SK-MEL-5 (cell line): ENCODE measurements at places on chromosomes 4 and X. TPM values are rescaled to one million over a fixed set of nuclear protein-coding genes. Genes with fewer than 3 reads are reported as not detected.

DNA sequence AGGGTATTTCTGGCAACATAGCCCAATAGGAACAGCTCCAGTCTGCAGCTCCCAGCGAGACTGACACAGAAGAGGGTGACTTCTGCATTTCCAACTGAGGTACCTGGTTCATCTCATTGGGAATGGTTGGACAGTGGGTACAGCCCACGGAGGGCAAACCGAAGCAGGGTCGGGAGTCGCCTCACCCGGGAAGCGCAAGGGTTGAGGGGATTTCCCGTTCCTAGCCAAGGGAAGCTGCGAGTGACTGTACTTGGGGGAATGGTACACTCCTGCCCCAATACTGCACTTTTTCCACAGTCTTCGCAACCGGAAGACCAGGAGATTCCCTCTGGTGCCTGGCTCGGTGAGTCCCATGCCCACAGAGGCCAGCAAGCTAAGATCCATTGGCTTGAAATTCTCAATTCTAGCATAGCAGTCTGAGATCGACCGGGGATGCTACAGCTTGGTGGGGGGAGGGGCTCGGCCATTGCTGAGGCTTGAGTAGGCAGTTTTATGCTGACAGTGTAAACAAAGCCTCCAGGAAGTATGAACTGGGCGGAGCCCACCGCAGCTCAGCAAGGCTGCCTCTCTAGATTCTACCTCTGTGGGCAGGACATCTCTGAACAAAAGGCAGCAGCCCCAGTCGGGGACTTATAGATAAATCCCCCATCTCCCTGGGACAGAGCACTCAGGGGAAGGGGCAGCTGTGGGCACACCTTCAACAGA is 14.0 kb upstream of the ADAD1 start:
- DNase-seq: no peak

GRCh38 chr4:8269535-8270417 is at the start of gene HTRA3:
HTRA3 (plus strand) TSS chr4:8269754; CDS start chr4:8269969, 215 bp downstream.
- no peak for DNase-seq

GRCh38 chrX:30793767-30794103 is 95.3 kb downstream of the TAB3 start:
- no peak for DNase-seq

DNA sequence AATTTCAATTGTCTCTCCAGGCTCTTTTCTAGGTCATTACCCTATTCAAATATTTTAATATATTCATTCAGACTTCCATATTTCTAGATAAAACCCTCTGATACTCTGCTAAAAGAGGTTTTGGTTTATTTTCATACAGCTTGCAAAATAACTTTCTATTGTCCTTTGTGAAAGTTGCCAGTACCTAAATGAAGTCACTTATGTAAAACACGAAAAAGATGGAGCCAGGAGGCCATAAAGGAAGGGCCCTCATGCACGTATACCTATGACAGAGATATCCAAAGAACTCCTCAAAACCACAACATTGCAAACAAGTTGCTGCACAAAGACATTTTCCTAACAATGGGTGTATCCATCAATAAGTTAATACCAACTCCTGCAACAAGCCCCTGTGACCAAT is 25.7 kb upstream of the ELOVL6 start:
- no peak for DNase-seq

- DNase-seq: no peak
These were observed 11.7 kb upstream of the NUDT9 start for GRCh38 chr4:87410679-87411078.

DNA sequence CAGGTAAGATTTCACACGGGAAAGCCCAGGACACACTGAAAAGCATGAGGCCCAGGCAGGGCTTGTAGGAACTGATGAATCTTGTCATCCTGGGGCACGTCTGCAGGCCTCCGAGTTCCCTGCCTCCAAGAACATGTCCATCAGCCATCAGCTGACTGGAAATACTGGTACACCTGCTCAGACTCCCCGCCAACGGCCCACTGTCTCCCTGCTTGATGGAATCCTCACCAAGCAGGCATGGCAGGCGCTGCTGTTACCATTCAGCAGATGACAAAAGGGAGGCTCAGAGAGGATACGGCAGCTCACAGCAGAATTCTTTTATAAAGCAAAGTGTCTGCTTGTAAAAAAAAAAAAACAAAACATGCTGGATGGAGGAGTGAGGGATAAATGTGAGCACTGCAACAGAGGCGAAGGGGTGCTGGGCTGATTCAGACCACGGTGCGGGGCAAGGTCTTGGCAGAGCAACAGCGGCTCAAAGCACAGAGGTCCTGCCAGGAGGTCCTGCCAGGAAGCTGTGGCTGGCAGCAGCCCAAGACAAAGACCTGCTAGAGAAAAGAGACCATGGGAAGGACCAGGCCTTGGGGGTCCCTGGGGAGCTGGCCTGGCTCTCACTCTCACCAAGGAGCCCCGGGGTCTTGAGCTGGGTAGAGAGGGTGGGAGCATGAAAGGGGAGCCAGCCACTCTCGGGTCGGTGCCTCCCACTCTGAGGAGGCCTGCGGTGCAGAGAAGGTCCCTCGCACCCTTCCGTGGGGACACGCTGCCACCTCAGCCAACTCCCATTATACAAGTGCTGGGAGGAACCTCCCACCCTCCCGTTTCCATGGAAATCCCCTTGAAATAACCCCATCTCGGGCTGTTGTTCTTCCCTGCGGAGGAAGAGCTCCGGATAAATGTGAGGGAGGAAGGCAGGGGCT is 25.6 kb downstream of the PPP2R2C start:
- DNase-seq: no peak

DNA sequence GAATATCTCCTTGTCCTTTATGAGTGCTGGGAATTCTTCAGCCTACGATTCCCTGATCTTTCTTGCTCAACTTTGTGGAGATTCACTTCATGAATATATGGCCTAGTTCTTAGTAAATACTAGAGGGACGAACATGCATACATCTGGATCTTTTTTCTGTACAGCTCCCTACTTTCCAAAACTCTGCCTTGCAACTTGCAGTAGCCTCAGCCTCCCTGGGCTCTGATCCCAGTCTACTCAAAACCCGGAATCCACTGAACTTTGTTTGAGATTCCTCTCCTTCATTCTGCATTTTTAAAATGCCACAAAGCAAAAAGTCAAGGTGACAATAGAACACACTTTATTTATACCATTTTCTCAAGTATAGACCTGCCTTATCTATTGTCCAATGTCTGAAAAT is 50.0 kb upstream of the PCDH7 start:
- no peak for DNase-seq

DNA sequence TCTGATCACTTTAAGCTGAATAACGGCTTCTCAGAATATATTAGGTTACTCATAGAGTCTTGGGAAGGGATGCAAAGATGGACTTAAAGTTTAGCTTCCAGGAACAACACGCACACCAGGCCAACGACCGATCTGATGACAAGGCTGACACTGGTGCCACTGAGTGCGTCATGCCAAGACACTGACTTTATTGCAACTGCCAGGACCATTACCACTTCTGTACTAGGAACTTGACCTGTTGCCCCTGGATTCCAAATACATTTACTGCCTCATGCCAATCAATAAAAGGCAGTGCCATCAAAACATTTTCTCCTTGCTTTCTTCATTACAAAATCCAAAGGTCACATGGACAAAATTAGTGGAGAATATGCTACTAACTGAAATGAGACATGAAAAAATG is 505.9 kb upstream of the CTSO start:
- DNase-seq: no peak

DNA sequence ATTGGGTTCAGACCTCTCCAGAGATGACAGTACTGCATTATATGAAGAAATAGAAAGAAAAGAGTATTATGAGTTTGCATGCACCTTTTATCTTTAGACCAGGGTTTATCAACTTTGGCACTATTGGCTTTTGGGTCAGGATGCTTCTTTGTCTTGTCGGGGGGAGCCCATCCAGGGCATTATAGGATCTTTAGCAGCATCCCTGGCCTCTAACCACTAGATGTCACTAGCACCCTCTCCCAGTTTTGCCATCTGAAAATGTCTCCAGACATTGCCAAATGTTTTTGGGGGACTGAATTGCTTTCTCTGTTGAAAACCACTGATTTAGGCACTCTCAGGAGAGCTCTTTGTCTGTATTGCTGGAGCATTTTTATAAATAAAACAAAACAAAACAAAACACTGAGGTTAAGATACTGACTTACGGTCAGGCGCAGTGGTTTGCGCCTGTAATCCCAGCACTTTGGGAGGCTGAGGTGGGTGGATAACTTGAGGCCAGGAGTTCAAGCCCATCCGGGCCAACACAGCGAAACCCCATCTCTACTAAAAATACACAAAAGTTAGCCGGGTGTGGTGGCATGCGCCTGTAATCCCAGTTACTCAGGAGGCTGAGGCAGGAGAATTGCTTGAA is 23.6 kb downstream of the CA5B start:
- DNase-seq: peak; percentile 59

GRCh38 chr4:94453391-94453963 is 1.7 kb downstream of the PDLIM5 start:
- DNase-seq: no peak

- DNase-seq: no peak
These were observed 25.9 kb upstream of the SPON2 start for GRCh38 chr4:1198098-1198844.

DNA sequence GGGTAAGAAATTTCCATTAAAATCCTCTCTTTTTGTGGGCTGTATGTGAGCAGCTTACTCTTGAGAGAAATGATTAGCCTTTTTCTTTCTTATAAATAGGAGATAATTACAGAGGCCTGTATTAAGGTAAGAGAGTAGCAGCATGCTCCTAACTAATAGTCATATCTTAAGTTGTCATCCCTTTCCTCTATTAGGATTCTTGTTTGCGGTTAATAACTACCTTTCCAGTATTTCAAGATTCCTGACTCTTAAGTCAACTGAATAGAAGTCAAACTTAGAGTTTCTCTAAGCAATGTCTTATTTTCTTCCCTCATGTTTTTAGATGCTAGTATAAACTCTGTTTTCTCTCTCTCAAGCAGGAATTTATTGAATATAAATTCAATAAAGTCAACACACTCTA is 139.9 kb upstream of the GPRIN3 start:
- no peak for DNase-seq

GRCh38 chr4:8761824-8762205 is 109.8 kb downstream of the HMX1 start:
- DNase-seq: no peak

- no peak for DNase-seq
These were observed 31.3 kb upstream of the ASMTL start for GRCh38 chrX:1483843-1484637.

GRCh38 chr4:188127214-188127874 is 11.9 kb upstream of the TRIML1 start:
- DNase-seq: peak; percentile 77

DNA sequence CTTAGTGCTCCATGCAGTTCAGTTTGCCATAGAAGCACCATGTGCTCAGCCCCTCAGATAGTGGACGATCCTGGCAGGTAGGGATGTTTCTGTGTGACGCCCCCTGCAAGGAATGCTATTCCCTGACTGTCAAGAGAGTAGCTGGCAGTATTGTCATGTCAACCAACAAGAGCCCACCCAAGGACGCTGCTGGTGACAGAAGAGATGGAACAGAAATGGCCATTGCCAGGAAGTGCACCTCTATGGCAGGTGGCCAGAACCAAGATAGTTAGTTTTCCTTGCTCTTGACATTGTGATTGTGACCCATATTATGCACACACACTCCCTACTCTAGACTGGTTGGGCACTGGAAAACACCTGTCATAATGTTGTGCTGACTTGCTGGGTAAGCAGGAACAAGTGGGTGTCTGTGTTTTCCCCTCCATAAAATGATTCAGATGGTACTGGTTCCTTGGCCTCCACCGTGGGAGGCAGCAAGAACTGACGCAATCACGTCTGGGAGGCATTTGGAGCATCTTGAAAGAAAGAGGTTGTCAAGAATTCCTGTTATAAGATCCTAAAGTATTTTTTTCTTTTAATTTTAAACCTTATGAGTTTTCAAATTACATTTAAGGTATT is 507.9 kb downstream of the MID1IP1 start:
- no peak for DNase-seq

The GBA3 gene
- total RNA-seq: 0.11 and 0.43 TPM in 2 replicates

The PPBP gene
- total RNA-seq: not detected in 2 replicates

The SHROOM4 gene
- 3.0 TPM in 2 replicates for total RNA-seq

The MSN gene
- 126 and 138 TPM in 2 replicates for total RNA-seq

The PCDH18 gene
- total RNA-seq: 1.1 TPM in 2 replicates

The UPF3B gene
- total RNA-seq: 3.9 and 4.5 TPM in 2 replicates

The HTRA3 gene
- total RNA-seq: 0.05 TPM in 1 of 2 replicates, not detected in the other

The CDKL5 gene
- total RNA-seq: 2.9 TPM in 2 replicates

The DDIT4L gene
- total RNA-seq: 0.53 and 0.55 TPM in 2 replicates
